Colonic mucosa (tissue), 4 donors: ENCODE measurements at places on chromosomes 6 and 20. TPM values are rescaled to one million over a fixed set of nuclear protein-coding genes. Genes with fewer than 3 reads are reported as not detected.

PRR18 gene
- not detected for total RNA-seq

TNFRSF6B gene
- total RNA-seq = 7.5 TPM

- no peak for DNase-seq
Measured at GRCh38 chr6:52499026-52499425, 77.8 kb downstream of the TRAM2 start.

DNA sequence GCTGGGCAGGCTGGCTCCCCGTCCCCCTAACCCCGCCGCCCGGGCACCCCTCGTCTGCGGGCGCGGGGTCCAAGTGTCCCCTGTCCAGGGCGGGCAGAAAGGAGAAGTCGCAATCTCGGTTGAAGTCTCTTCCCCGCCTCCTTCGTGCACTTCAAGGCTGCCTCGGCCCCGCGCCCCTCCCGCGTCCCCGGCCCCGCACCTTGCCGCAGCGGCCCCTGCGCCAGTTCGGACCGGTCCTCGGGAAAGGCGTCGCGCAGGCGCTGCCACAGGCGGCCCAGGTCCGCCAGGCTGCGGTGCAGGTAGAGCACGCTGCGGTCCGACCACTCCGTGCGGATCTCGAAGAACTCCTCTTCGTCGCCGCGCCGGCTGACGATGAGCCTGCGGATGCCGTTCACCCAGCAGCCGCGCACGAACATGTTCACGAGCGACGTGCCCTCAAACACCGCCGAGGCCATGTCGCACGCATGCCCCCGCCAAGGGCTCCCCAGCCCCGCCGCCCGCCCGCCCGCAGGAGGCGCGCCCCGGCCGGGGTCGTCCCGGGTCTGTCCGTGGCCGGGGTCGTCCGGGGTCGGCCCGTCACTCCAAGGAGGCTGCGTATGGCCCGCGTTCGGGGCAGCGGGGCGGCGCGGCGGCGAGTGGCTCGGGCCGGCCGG, at the start of gene PXDC1:
TSS of gene PXDC1 (minus strand) at position 637 of the 653 bp plus-strand sequence. CDS start at position 455, 182 bp downstream.
- DNase-seq = no peak

DNA sequence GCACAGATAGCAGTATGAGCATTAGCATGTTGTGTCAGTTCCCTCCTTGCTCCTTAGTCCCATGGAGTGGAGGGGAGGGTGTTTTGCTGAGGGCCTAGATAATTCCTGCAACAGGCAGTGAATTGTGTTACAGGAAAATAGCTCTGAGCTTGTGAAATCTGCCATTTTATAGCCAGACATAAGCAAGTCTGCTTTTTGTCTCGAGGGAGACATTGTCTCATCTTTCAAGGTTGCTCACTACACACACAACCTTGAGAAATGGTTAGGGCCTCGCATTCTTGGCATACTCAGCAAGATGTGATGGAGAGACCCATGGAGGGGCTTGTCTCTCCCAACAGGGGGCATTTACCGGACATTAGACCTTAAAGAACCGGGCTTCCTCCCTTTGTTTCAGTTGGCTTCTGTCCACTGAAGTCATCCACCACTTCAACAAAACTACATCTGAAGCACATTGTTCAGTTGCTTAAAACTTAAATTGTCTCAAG, 108.0 kb upstream of the FOXO3 start:
- DNase-seq = no peak

- DNase-seq = no peak
Measured at GRCh38 chr6:105836379-105836778, 249.8 kb upstream of the PRDM1 start.
